M059J (cell line): ENCODE measurements at places on chromosomes 1 and 21. TPM values are rescaled to one million over a fixed set of nuclear protein-coding genes. Genes with fewer than 3 reads are reported as not detected.

GRCh38 chr1:226865590-226865989, 4.8 kb upstream of the PSEN2 start:
- DNase-seq, result no peak

- peak; percentile 3 for DNase-seq
Observed at GRCh38 chr1:165424454-165425216, 20.3 kb downstream of the RXRG start.

- peak; percentile 70 for DNase-seq
Observed at GRCh38 chr1:41795205-41795762, 123.4 kb downstream of the HIVEP3 start.

MROH9 gene
- not detected in 2 replicates for total RNA-seq

GRCh38 chr1:230186874-230187273, 119.8 kb downstream of the GALNT2 start:
- no peak for DNase-seq

- no peak for DNase-seq
Observed at GRCh38 chr1:245247356-245247755, 92.6 kb downstream of the KIF26B start.

- DNase-seq, result no peak
Observed at GRCh38 chr1:14667651-14667984, 69.1 kb downstream of the KAZN start.

- DNase-seq, result no peak
Observed at GRCh38 chr1:228177721-228178710, 12.4 kb downstream of the IBA57 start.

GRCh38 chr1:245330951-245331350, 176.2 kb downstream of the KIF26B start:
- DNase-seq, result no peak
